ENCODE measurements at places on chromosomes 5 and 9.

DNA sequence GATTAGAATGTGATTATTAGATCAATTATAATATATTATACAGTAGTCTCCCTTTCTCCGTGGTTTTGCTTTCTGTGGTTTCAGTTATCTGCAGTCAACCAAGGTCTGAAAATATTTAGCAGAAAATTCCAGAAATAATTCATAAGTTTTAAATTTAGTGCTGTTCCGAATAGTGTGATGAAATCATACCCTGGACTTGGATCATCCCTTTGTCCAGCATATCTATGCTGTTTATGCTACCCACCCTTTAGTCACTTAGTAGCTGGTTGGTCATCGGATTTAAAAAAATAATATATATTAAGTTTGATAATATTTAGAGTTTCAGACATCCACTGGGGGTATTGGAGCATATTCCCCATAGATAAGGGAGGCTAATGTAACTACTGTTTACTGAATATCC lies 19.6 kb downstream of the RMI1 start:
- DNase-seq: no peak

DNA sequence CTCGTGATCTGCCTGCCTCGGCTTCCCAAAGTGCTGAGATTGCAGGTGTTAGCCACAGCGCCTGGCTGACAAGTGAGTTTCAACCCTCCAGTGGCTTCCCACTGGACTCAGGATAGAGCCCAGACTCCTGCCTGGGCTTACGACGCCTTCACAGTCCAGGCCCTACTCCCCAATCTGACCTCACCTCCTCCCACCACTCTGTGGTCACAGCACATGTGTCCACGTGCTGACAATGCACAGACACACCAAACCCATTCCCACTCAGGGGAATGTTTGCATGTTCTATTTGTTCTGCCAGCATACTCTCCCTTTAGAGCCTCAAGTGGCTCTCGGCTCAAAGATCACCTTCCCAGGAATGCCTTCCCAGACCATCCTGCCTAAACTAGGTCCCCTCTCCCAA lies 31.1 kb upstream of the TRIM14 start:
- no peak for DNase-seq

DNA sequence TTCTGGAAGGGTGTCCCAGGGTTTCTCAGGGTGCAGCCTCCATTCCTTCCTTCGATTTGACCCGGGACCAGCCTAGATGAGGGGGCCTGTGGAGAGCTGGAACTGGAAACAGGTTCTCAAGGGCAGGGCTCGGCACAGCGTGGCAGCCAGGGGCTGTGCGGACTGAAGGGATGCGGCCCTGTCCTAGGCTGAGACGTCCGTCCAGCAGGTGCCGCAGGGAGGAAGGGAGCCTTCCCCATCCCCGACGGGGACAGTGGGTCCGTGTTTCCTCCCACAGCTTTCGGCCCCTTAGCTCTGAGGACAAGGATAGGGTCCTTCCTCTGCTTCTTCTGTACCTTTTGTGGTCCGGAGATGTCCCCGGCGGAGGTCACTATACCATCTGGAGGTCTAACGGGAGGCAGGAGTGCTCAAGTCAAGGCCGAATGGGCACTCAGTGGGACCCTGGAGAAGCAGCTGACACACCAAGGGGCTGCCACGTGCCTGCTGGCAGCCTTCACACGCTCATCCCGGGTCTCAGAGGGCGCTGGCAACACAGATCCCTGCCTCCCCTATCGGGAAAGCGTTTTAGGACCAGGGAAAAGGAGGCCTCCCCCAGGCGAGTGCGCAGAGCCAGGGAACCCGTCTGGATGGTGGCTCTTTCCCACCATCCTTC lies 49.9 kb downstream of the USP20 start:
- no peak for DNase-seq

GRCh38 chr5:172411484-172412072 lies 42.7 kb downstream of the SH3PXD2B start:
- DNase-seq: no peak

DNA sequence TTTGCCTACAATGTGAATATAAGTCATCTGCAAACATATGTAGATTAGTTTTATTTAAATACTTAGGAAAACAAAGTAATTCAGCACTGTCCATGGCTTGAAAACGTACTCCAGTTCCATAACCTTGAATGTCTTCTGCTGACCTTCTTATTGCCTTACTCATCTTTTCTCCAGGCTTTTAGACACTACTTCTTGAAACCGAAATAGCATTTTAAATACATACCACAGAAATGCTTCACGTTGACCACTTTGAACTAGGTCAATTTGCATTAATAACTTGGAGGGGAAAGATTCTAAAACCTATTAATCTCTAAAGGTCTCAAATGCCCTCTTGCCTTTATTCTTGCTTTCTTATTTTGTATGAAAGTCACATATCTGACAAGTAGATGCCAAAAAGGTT lies 995.4 kb upstream of the ACO1 start:
- DNase-seq: no peak

DNA sequence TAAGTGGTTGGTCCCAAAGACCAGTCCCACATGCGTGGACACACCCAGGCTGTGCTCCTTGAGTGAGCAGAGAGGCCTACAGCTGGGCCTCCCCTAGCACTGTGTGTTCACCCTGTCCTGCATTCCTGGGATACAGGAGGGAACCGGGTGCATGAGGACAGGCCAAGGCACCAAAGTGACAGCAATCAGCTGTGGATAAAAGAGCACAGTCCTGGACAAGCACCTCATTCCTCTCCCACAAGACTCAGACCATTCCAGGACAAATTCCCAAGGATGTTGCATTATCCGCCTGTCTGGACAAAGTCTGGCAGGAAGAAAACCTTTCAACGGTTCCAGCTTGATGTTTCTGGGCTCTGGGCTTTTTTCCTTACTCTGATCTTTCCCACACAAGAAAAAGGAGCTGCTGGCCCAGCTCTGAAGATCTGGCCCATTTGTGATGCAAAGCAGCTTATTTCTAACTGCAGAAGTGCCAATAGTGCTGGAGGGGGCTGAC lies 273.2 kb downstream of the ENC1 start:
- no peak for DNase-seq

- DNase-seq: no peak
Measured at GRCh38 chr9:2420543-2420942, 201.0 kb upstream of the VLDLR start.

- no peak for DNase-seq
Measured at GRCh38 chr9:129656795-129657390, 8.6 kb upstream of the PRRX2 start.

GRCh38 chr9:20473515-20474013 lies 148.7 kb downstream of the MLLT3 start:
- DNase-seq: no peak

- DNase-seq: no peak
Measured at GRCh38 chr9:130381660-130382059, 63.1 kb upstream of the ASS1 start.
